Left lobe of liver (tissue), 2 donors: ENCODE measurements at places on chromosomes 1 and 21. TPM values are rescaled to one million over a fixed set of nuclear protein-coding genes. Genes with fewer than 3 reads are reported as not detected.

- DNase-seq = no peak
Measured at GRCh38 chr1:40736085-40736531, 44.6 kb downstream of the NFYC start.

- DNase-seq = no peak
Measured at GRCh38 chr1:207172321-207172720, 68.3 kb downstream of the C4BPA start.

GRCh38 chr1:48469616-48470480 is 2.2 kb downstream of the SPATA6 start:
- DNase-seq = peak; percentile 50

Gene RGS4
- total RNA-seq = 0.50 TPM

Gene OR2L2
- total RNA-seq = 0.05 TPM
